ENCODE measurements at places on chromosomes 1 and 21.

- DNase-seq: no peak
These were observed 75.8 kb downstream of the CASZ1 start for GRCh38 chr1:10720635-10721034.

GRCh38 chr1:29546496-29546895, 310.2 kb downstream of the PTPRU start:
- no peak for DNase-seq

GRCh38 chr1:26003756-26004155, 5.9 kb upstream of the PAFAH2 start:
- no peak for DNase-seq

DNA sequence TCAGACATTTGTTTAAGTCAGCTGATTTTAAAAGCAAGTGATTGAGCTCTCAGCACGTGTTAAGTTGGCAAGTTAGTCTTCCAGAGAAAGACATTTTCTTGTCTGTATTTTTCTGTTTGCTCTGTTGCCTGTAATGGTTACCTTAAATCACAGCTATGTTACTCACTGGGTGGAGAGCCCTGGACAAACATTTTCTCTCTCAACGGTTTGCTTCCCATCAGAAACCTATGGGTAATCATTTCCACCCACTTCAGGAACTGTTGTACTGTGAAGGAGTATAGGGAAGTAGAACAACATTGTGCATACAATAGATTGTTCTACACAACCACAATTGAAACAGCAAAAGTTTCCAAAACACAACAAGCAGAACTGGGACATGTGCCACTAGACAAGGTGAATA, 113.9 kb upstream of the DPT start:
- DNase-seq: no peak

DNA sequence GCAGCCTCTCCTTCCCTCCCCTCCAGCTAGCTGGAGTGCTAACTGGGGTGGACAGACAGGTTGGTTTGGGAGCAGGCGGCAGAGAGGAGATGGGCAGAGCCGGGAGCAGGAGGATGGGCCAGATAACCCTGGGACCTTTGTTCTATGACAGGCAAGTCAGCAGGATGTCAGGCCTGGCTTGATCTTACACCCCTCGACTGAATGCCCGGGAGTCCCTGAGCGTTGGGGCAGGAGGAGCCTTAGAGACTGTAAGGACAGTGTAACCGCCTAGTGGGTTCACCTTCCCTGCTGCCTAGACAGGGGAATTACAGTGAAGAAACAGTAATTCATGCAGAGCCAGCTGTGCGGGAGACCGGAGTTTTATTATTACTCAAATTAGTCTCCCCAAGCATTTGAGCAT, 60.2 kb downstream of the MDM4 start:
- no peak for DNase-seq

DNA sequence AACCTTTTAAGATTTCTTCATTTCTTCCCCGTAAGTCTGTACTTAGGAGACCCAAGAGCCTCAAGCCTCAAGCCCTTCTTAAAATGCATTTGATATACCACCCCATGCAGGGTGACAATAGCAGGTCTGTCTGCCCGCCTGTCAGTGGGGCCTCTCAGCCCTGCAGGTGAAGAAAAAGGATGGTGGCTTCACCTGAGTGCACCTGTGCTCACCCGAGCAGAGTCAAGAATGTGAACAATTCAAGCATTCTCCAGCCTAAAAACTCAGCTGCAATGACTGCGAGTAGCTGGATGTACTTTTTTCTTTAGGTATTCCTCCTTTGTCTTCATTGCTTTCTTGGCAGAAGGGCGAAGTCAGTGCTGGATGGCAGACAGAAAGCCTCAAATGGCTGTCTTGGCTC, 203.3 kb downstream of the LMX1A start:
- no peak for DNase-seq

GRCh38 chr1:184075055-184076029, 23.8 kb downstream of the TSEN15 start:
- no peak for DNase-seq

- no peak for DNase-seq
These were observed 998.0 kb upstream of the B3GALT2 start for GRCh38 chr1:194184425-194184824.

GRCh38 chr1:164748253-164748899, 189.4 kb downstream of the PBX1 start:
- DNase-seq: no peak

GRCh38 chr1:100530880-100531487, 7.0 kb upstream of the GPR88 start:
- no peak for DNase-seq

DNA sequence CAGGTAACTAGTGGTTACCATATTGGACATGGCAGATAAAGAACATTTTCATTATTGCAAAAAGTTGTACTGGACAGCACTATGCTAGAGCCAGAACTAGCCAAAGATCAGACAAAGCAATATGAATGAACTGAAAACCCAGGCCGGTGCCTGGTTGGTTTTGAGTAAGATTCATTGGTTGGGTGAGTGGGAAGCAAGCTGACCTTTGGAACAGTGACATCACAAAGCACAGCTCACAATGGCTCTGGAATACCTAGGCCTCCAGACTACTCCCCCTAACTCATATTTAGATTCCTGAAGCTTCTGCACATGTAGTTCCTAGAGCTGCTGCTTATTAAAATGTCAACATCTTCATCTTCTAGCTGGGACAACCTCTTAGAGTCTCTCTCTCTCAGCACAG, at the start of gene TMCO2:
TMCO2 (plus strand) TSS at position 283 of the 400 bp plus-strand sequence; CDS start at position 340, 57 bp downstream.
- DNase-seq: no peak

GRCh38 chr1:171793636-171794035, 12.2 kb downstream of the METTL13 start:
- no peak for DNase-seq

DNA sequence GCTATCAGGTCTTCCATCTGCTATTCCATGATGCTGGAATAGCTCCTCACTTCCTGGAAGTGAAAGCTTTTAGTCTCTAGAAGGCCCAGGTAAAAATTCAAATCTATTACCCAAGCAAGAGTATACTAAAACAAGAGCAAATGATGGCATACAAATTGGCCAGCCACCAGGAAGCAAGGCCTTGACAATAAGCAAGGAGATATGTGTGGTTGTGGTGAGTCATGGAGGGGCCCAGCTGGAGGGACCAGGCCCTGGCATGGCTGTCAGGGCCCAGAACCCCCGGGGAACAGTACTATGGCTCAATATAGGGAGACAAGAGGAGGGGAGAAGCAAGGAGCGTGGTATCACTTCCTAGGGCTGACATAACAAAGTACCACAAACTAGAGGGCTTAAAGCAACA, 358.7 kb downstream of the RRAGC start:
- DNase-seq: no peak

DNA sequence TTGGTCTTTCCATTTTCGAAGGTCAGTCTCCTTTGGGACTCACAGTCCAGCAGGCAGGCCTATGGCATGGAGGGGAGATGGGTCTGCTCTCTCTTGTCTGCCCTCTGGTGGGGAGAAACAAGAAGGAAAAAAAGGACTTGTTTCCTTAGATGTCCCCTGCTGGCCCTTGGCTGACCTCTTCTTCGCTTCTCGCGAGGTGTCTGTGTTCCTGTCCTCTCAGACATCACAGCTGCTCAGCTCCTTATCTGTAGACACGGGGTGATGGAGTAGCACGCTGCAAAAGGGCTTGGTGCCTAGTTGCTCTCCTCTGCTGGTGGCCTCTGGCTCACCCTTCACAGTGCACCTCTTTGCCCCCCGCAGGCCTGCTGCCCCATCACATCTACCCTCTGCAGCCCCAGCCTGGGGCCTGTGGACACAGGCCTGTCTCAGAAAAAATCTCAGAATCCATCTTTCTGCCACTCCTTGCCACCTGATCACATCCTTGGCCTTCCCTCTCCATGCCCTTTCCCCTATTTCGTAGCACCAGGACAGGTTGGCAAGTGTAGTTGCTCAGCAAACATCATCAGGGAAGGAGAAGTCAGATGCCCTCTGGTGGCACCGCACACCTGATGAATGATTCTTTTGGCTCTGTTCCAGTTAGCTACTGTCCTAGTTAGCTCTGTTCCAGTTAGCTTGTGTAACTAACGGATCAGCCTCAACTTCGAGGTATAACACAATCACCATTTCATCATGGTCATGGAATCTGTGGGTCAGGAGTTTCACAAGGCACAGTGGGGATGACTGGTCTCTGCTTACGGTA, 18.7 kb upstream of the AK2 start:
- DNase-seq: no peak

GRCh38 chr1:200206340-200206739, 178.8 kb downstream of the NR5A2 start:
- no peak for DNase-seq

DNA sequence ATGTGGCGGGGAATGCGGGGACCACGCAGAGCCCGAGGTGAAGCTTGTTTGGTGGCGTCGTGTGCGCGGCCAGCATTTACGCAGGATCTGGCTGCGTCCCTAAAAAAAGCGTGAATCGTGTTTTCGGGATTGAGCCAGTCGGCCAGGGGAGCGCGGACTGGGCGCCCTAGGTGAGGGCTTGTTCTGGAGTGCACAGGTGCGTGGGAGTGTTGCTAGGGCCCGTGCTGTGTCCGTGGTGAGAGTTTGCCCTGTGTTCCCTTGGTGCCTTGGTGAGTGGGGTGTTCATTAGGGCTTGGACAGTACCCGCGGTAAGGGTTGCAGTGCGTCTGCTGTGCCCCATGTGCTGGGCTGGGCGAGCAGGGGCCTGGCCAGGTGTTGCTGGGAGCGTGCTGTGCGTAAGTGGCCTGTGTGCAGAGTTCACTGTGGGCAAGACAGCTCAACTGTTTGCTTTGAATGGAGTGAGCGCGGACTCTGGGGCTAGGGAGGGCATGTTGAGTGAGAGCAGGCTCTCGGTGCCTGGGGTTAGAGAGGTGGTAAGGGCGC, 673 bp downstream of the CD46 start:
- no peak for DNase-seq

- no peak for DNase-seq
These were observed 184.5 kb downstream of the DHRS3 start for GRCh38 chr1:12433323-12434053.

DNA sequence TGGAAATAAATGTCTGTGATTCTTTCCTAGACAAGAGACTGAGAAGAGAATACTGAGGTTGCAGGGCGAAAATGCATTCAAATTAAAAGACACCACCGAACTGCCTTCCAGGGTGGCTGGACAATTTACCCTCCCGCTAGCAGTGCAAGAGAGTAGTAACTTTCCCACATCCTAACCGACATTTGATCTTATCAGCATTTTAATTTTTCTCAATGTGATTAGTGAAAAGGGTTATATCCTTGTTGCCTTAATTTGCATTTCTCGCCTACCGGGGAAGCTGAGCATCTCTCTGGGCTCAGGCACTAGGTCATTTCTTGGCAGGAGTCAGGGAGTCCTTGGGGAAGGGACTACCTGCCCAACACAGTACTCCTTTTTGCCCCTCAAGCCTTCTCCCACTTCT, 2.8 kb downstream of the TNFRSF8 start:
- DNase-seq: no peak

GRCh38 chr1:78275456-78275855, 215.3 kb upstream of the PTGFR start:
- no peak for DNase-seq

GRCh38 chr1:159291424-159291823, 10.7 kb upstream of the FCER1A start:
- DNase-seq: no peak

DNA sequence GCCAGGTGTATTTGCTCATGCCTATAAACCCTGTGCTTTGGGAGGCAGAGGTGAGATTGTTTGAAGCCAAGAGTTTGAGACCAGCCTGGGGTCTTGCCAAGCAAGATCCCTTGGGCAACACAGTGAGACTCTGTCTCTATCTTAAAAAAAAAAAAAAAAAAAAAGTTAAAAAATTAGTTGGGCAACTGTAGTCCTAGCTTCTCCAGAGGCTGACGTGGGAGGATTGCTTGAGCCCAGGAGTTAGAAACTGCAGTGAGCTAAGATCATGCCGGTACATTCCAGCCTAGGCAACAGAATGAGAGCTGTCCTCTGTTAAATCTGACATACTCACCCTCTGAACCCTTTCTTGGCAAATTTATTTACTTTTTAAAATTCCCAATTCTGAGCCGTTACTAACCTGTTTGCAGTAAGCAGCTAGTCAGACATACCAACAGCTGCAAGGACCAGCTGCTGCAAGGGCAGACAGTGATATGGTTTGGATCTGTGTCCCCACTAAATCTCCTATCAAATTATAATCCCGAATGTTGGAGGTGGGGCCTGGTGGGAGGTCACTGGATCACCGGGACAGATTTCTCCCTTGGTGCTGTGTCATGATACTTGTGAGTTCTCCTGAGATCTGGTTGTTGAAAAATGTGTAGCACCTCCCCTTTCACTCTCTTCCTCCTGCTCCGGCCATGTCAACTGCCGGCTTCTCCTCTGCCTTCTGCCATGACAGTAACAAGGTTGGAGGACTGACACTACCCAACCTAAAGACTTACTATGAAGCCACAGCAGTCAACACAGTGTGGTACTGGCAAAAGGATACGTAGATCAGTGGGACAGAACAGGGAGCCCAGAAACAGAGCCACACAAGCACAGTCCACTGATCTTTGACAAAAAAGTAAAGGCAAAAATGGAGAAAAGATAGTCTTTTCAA, 10.6 kb downstream of the PARP1 start:
- no peak for DNase-seq

DNA sequence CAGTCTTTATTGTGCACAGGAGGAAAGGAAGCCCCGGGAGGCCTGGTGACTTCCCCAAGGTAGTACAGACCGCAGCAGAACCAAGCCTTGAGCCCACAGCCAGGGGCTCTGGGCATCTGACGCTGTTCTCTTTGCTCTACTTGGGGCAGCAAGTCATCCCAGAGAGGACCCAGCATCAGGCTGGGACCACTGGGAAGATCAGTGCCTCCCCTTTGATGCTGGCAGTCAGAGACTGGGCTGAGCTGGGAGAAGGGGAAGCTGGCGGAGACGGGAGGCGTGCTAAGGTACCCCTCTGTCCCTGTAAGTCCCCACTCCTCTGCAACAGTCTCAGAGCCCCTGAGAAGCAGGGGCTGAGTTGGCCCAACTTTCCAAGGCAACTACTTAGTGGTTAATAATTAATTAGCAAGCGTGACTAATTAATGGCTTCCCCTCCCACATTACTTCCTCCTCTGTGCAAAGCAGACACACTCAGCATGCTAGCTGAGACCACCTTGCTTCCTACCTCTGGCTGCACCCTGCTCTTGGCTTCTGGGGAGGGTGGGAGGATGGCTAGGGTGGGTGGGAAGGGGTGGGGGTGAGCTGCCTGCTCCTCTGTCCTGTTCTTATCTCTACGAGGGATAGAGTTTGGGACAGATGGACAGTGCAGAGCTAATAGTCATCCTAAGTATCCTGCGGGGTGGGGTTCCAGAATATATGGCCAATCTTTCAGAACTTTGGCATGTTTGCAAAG, 1.3 kb downstream of the INAVA start:
- DNase-seq: no peak

DNA sequence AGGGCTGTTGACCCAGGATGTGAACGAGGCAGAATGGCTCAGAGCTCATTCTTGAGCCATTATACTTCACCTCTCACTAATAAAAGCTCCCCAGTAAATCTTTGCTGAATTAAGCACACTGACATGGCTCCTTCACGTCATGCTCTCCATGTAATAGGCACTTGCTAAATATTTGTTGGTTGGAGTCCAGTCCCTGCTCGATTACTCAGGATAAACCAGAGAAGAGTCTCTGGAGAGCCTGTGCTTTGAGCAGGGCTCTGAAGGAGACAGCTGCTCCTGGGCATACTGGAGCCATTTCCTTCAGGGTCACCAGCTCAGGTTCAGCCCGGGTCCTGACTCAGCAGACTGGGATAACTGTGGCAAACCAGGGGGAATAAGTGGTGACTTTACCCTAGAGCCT, 46.9 kb downstream of the HLX start:
- DNase-seq: no peak

Data from activated T-cell treated with anti-CD3 and anti-CD28 coated beads, Interleukin-2, amount 50 U/mL, for 4 hours (primary cell).